ENCODE measurements at places on chromosomes 4 and X.

DNA sequence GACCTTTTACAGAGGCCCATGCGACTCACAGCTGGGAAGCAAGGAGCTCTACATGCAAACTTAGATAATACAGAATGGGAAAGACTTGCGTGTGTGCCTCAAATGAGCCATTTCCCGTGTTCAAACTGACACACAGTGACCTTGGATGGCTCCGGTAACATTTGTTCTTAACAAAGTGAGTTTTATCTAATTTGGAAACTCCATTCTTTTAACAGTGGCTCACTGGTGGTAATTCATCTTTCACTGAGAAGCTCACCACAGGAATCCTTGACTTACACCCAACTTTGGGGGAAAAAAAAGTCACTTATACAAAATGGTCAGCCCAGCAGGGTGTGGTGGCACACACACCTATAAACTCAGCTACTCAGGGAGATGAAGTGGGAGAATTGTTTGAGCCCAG is 190.6 kb downstream of the LDB2 start:
- DNase-seq = no peak

DNA sequence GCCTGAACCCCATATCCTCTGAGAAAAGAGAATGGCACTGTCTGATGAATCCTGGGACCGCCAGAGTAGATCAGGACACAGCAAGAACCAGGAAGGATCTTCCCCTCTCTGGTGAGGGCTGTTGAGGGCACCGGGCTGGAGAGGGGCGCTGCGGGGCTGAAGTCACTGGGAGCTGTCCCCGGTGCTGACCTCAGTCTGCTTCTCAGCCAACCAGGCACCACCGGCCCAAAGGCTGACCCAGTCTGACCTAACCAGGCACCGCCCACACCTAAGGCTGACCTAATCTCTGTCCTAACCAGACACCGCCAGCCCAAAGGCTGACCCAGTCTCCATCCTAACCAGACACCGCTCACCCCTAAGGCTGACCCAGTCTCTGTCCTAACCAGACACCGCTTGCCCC is 82.8 kb downstream of the CPZ start:
- no peak for DNase-seq

- DNase-seq = no peak
Measured at GRCh38 chr4:151231915-151232595, 44.9 kb upstream of the PRSS48 start.

DNA sequence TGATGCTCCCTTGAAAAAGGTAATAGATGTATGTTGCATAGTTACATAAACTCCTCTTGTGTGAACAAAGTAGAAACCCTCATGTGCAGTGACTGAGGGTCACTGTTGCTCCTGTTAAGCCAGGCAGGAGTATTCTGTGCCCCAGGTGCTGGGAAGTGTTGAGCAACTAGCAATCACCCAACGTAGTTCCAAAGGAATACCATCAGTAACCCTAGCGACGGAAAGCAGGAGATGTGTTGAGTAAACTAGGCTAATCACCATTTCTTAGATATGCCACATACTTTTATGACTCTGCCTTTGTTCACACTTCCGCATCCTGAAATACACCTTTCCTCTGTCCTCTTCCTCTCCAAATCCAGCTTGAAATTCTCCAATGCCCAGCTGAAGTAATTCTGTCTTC is 50.9 kb upstream of the TAB3 start:
- DNase-seq = no peak

DNA sequence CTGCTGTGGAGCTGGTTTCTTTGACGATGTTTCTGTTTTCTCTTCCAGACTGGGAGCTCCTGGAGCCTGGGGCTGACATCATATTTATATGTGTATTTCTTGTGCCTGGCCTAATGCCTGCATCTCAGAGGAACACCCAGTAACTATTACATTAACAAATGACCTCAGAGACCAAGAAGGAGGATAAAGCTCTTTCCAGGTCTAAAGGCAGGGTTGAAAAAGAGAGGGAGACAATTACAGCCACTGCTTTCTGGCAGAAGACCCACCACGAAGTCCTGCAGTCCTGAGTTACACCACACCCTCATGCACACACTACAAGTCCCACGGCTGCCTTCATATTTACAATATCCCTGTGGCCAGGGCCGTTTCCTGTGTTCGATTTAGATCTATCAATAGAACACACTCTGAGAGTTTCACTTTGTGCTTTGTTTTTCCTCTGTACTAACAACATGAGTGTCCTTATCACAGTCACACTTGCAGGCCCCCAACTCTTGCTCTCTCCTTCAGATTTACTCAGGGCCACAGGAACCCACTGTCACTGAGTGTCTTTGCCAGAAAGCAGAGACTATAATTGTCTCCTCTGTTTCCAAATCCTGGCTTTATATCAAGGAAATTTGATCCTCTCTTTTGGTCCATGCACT is 535.5 kb downstream of the MID1IP1 start:
- DNase-seq = no peak

DNA sequence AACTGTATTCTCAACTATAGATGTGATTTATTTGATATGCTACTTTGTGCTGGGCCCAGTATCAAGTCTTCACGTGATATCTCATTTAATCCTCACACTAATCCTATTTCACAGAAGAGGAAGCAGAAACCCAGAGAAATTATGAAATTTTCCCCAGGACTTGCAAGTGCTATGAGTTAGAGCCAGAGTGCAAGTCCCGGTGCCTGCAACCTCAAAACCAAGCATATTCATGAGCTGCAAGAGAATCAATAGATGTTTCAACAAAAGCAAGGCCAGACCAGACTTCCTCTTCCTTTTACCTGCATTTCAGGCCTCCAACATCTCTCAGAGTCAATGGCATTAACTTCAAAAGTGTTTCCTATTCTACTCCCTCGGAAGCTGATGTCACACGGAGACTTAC is 92.2 kb upstream of the GATB start:
- no peak for DNase-seq

DNA sequence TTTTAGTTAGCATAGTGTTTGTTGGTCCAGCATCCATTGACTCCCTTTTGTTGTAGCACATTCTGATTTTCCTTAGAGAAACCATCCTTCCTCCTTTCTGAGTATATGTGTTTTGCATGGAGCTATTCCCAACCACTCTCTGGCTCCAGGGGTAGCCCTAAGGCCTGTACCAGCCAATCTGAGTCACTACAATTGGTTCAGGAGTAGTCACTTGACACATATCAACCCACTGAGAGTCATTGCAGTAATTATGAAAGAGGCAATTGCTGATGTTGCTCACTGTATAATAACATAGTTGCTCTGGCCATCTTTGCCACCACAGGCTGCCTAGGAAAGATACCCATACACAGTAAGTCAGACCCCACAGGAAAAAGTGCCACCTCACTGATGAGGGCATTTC is 71.2 kb upstream of the GRID2 start:
- DNase-seq = no peak

- DNase-seq = no peak
Measured at GRCh38 chrX:66163849-66164411, at the start of gene HEPH. Gene HEPH (plus strand): TSS chrX:66164247. CDS start chrX:66170571, 6,324 bp downstream.

DNA sequence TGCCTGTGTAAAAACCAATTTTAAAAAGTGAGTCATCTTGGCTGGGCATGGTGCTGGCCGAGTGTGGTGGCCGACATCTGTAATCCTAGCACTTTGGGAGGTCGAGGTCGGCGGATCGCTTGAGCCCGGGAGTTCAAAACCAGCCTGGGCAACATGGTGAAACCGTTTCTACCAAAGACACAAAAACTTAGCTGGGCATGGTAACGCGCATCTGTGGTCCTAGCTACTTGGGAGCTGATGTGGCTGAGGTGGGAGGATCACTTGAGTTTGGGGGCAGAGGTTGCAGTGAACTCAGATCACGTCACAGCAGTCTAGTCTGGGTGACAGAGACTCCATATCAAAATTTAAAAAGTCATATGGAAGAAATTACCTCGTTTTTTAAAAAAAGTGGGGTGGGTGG is 7.6 kb downstream of the RLIM start:
- no peak for DNase-seq

DNA sequence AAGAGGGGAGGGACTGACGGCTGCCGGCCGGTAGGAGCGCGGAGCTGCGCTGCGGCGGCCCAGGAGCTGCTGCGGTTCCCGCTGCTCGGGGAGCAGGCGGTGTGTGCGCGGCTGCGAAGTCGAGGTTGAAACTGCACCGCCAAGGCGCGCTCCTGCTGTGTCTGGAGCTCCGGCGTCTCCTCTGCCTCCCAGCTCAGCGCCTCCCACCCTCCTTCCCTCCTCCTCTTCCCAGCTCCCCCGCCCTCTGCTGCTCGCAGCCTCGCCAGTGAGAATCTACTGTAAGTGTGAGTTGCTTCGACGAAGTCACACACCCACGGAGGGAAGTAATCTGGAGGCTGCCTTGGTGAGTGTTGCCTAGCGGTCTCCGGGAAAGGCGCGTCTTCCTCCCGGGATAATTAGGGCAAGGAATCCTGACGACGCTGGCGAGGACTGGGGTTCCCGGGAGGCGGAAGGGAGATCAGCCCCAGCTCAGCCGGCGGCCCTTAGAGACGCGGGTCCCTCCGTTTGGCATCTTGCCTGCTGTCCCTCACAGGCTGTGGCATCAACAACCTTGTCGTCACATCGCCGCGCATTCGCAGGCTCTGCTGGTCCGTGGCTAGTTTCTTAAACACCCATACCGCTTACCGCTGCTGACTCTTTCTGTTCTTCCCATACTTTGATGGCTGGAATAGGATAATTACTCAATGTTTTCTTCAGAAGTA is at the start of gene EPHA5:
Gene EPHA5 (minus strand): TSS at position 159 of the 701 bp plus-strand sequence. CDS start 747 bp downstream, outside the sequence.
- no peak for DNase-seq

DNA sequence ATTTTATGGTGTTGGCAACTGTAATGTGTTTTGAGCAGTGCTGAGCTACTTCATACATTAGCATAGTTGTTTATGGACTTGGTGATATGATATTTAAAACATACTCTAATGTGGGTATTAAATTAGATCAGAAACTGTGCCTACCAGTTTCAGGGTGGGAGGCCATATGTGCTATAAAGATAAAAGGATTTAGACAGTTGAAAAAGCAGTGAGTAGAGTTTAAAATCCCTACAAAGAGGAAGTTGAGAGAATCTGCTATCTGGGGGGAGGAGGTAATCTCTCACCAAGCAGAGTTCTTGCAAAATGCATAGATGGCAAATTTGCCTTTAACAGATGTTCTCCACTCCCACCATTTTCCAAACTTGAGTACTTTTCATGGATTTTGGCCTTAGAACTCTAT is 154.5 kb downstream of the SPOCK3 start:
- DNase-seq = no peak

- DNase-seq = no peak
Measured at GRCh38 chrX:38654302-38654701, 93.0 kb downstream of the TSPAN7 start.

DNA sequence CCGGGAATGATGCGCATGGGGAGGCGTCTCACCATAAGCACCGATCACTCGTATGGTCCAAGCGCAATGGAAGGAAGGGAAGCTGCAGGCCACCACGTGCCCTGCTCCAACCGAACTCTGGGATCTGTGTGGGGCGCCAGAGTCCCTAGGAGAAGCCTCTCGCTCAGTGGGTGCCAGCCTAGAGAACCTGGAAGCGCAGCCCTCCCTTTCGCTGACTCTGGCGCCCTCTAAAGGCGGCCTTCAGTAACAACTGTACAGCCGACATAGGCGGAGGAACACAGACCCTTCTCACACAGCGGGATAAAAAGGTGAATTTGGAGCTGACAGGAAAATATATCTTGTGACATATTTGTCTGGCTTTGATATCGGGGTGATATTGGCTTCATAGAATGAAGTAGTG is 76.0 kb downstream of the INTS6L start:
- DNase-seq = no peak
